H7 (cell line): ENCODE measurements at places on chromosomes 3 and 15. TPM values are rescaled to one million over a fixed set of nuclear protein-coding genes. Genes with fewer than 3 reads are reported as not detected.
A peak's percentile ranks its signal among the peaks of the same experiment; 100 is the strongest.

GRCh38 chr3:117903226-117903625 lies 1131.4 kb downstream of the IGSF11 start:
- DNase-seq: no peak

DNA sequence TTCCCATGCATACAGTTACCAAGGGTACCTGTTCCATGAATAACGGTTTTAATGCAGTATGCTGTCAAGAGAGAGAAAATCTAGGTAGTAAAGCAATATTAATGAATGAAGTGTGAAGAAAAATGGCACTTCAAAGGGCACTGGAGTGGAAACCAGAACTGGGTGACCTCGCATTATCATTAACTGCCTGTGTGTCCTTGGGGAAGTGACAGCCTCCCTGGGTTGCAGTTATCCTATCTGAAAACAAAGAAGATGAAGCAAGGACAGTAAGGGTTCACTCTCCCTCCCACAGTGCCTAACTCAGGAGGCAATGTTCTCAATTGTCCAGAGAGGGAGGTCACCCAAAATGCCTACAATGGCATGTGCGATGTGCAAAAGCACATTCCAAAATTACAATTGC lies 15.1 kb downstream of the MTHFS start:
- no peak for DNase-seq

DNA sequence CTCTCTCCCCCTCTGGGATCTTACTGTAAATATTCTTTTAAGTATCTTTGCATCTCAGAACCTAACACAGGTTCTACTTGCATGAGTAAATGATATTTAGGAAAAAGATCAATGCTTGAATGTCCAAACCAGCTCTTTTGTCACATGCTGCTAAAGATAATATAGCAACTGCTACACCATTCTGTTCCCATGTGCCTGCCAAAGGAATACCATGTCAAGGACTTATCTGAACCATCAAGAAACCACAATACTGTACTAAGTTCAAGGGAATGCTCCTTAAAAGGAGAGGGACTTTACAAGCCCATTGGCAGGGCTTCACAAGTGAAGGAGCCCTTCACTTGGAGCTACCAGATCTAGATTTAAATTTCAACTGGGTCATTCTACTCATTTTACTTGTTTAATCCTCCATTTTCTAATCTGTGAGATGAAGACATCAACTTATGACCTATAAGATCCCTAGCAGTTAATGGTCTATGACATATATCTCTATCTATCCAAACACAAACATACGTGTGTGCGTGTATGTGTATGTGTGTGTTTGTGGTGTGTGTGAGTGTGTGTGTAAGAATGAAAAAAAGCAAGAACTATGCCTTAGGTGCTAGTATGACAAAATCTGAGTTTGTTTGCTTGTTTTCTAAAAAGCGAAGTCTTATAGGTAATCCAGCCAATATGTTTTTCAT lies 13.0 kb upstream of the SEC62 start:
- no peak for DNase-seq

DNA sequence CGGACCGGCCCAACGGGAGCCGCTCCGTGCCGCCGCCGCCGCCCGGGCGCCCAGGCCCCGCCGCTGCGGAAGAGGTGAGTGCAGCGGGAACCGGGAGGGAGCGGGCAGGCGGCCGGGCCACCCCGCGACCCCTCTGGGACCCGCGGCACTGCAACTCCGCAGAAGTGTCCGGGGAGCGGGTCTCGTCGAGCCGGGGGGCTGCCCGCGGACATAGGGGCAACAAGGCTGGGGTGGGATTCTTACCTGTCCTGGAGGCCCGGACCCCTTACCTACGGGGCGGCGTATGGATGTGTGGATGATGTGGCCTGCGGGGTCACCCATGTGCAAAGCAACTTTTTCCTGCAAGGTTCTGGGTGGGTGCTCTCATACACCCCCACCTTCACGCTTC lies 361 bp downstream of the SEMA3F start:
- DNase-seq: no peak

DNA sequence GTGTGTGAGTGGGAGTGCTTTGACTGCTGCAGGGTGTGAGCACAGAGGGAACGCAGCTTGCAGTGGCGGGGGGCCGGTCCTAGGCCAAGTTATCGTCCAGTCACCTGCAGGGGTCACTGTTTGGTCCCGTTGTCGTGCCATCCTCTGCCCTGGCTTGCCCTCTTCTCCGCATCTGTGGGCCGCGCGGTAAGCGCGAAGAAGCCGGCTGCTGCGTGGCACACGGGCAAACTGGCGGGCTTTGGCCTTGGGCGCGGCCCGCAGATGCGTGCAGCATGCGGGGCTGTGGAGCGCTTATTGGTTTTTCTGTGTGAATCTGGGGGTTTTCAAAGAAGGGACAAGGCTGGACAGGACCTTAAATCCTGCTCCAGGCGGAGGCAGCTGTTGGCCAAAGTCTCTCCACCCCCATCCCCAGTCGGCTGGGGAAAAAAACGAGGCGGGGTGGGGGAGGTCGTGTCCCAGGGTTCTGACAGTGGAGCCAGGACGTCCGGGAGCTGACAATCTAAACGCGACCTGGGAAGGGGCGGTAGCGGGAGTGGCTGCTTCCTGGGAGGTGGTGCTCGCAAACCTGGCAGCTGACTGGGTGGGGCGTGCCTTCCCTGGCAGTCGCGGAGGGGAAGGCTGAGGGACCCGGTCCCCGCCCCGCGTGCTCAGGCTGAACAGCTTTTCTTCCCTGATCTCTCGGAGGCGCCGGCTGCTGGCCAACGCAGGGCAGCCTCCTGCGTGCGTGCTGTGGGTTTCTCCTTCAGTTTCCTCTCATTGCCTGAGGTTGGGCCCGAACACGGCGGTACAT lies 39.7 kb upstream of the VEPH1 start:
- DNase-seq: peak; percentile 81

DNA sequence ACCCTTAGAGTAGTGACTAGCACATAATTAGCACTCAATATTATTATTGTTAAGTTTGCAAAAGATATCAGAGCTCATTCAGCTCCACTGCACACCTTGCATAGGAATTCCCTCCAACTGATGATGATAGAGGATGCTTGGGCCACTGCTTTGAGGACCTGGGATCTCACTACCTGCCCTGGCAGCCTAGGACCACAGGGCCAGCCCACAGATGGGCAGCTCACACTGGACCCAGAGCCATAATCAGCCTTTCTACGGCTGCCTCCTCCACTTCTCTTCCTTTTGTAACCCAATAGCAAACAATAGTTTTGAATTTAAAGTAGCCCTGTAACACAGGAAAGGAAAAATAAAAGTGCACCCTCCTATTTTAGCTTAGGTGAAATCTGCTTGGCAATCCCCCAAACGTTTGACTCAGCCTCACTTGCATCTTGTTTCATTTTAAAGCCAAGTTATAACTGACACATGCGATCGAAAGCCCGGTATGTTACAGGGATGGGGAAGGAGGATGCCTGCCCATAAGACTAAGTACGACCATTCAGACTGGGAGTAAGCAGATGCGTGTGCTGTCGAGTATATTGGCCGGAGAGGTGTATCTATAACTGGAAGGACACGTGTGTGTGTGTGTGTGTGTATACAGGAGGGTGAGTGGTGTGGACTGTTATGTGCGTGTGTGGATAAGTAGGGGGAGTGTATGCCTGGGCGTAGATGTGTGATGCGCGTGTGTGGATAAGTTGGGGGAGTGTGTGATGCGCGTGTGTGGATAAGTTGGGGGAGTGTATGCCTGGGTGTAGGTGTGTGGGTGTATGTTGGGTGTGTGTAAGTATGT lies 65.9 kb downstream of the CPN2 start:
- DNase-seq: no peak

DNA sequence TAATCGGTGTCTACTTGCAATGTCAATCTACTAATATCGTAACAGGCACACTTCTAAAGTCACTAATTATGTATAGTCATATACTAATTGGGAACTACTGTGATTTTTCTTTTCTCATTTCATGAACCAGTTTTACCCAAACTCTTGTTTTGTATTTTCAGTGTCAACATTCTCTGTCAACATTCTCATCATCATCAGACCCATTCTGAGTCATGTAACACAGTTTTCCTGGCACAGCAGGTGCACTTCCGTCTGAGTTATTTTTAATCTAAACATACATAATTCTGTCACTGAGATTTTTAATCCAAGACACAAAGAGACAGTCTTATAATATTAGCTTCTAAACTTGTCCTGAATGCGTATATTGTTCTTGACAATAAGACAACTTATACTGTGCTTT lies 205.1 kb upstream of the EIF1B start:
- DNase-seq: no peak

DNA sequence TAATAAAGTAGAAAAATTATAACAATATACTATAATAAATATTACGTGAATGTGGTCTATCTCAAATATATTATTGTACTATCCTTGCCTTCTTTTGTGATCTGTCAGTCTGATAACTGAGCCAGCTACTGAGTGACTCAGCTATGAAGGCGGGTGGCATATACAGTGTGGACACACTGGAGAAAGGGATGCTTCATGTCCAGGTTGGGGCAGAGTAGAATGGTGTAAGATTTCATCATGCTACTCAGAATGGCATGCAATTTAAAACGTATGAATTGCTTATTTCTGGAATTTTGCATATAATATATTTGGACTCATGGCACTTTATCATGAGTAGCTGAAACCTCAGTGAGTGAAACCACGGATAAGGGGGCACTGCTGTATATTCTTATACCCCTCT lies 172.9 kb upstream of the TBC1D5 start:
- no peak for DNase-seq

- no peak for DNase-seq
Measured at GRCh38 chr15:33243393-33243792, 48.9 kb upstream of the FMN1 start.

DNA sequence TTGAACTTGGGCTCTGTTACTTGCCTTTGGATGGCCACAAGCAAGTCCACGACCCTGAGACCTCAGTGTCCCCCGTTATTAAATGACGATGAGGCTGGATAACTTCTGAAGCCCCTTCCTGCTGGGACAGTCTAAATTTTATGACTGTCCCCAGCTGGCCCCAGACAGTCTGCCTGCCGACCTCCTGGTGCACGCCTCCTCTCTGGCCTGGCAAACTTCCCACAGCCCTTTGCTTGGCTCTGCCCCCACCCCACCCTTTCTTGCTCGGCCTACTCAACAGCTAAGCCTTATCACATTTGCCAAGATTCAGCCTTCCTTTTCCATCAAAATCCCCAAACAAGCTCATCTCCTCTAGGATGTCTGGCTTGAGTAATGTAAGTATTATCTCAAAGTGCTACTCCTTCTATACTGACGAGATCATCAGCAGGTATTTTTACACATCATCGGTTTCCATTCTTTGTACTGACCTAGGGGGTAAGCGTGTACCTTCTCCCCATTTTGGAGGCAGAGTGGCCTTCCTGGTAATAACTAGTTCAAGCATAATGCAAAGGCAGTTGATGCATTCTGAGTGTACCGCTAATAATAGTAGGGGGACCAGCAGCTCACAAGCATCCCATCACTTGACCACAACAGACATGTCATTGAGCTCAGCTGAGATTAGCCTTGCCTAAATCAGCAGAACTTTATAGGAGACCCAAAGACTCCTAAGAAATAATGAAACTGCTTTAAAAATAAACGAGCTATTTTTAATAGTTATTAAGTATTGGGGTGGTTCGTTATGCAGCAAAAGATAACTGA lies 120.8 kb upstream of the HACD2 start:
- DNase-seq: no peak

THAP10 gene
- 3.5 and 4.8 TPM in 2 replicates for total RNA-seq

CCDC12 gene
- 40.0 and 40.9 TPM in 2 replicates for total RNA-seq

CCR3 gene
- not detected in 2 replicates for total RNA-seq

CYP8B1 gene
- not detected in 2 replicates for total RNA-seq

IFRD2 gene
- total RNA-seq: 118 and 146 TPM in 2 replicates
